Activated CD4-positive, alpha-beta T cell treated with anti-CD3 and anti-CD28 coated beads, Interleukin-2, amount 50 U/mL, for 16 hours (primary cell): ENCODE measurements at places on chromosomes 1 and 21.

DNA sequence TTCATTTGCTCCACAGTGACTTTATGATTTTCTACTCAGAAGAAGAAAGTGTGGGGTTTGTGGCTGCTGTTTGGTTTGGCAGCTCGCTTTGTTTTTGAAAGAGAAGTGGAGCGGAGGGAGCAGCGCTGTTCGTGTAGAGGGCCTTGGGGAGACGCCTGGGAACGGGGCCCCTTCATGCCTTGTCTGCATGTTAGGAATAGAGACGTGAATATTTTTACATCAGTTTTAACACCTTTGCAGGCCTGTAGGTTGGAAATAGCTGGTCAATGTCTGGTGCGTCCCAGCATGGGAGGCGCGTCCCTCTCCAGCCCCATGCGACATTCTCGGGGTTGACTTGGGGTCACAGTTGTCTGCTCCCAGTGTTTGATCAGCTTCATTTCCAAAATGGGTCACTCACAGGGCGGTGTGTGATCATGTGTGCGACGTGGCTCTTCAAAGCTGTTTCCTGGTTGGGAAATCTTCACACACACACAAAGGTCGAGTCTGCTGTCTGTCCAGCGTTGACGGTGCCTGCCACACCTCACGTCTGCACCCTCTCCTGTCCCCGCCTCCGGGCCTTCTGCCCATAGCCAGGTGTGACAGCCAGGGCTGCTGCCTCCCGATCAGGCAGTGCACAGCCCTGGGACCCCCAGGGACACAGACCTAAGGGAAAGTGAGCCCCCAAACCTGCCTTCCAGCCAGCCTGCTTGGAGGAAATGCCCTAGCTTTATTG lies 149.2 kb downstream of the PSMG1 start:
- DNase-seq, result no peak

- DNase-seq, result no peak
Measured at GRCh38 chr1:29325675-29326074, 89.4 kb downstream of the PTPRU start.

DNA sequence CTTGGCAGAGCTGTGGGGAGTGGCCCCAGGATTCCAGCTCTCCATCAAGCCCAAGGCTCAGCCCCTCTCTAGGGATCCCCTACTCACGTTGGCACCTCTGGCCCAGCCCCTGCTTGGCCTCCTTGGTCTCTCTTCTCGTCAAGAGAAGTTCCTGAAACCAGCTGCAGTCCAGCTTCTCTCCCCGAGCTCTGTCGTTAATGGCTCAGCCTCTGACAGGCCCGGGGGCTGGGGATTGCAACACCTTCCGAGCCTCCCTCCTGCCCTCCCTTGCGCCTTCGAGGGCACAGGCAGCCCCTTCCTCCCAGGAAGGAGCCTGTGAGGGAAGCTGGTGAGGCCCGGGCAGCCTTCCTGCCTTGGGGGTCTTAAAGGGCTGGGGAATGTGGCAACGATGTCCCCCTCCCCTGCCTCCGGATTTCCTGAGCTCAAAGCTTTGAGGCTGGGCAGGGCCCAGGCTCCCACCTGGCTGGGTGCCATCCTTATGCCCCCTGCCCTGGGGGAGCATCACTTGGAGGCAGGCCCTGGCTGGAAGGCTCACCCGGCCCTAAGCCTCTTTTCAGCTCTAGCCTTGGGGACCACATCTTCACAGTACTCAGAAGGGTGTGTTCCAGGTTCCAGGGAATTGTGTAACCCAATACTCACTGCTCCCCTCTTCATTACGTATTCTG lies at the start of gene CSF3R:
CSF3R (minus strand) TSS at position 190 of the 665 bp plus-strand sequence. CDS start 3,417 bp downstream, outside the sequence.
- DNase-seq, result no peak

- no peak for DNase-seq
Measured at GRCh38 chr21:25925936-25926335, 191.2 kb downstream of the GABPA start.

DNA sequence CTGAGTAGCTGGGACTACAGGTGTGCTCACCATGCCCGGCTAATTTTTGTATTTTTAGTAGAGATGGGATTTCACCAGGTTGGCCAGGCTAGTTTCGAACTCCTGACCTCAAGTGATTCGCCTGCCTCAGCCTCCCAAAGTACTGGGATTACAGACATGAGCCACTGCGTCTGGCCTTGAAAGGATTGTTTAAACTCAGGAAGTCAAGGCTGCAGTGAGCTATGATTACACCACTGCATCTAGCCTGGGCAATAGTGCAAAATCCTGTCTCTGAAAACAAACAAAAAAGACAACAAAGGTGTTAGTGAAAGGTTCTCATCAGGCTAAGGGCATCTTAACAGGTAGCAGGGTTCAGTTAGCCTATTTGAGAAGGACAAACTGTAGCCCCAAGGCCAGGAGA lies 14.2 kb upstream of the ZNF496 start:
- DNase-seq, result no peak

DNA sequence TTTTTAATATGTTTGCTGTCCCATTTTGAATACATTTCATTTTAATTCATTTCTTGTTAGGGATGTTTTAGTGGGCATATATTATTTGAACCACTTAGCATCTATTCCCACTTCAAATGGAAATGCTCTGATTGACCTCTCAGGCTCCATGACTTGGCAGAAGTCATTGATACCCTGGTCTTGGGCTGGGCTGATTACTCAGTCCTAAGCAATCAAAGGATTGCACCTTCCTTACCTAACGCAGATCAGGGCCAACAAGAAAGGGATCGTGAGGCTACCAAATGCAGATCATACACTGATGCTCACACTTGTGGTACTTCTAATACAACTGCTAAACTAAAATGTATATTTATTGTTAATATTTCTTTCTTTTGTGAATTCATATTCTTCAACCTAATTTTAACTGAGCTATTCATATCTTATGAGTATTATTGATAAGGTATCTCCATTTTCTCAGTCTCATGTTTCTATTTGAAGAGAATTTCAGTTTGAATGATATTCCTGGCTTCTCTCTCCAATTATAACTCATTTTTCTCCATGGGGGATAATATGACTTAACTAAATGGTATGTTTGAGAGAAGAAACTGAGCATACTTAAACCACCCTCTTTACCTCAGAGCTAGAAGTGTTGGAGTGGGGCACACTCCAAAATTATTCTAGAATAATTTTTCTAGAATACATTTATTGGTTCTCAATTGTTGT lies 615.5 kb upstream of the ADAMTS5 start:
- no peak for DNase-seq

DNA sequence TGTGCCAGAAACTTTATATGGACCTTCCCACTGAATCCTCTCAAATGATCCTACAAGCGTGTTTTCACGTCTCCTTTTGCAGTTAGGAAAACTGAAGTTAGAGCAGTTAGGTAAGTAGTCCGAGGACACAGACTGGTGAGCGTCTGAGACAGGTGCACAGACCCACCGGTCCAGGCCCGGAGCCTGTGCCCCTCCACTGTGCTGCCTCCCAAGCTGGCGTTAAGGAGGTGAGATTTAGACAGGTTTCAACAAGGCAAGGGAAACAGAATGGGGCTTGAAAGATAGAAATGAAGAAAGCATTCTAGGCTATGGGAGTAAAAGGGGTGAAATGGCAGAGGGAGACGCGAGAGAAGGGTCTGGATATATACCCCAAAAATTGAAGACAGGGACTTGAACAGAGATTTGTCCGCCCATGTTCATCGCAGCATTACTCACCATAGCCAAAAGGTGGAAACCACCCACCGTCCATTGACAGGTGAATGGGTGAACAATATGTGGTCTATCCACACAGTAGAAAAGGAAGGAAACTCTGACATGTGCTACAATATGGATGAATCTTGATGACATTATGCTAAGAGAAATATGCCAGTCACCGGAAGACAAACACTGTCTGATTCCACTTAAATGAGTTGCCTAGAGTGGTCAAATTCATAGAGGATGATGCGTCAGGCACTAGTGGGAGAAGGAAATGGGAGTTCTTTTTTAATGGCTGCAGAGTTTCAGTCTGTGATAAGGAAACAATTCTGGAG lies 15.7 kb upstream of the PKP1 start:
- no peak for DNase-seq

DNA sequence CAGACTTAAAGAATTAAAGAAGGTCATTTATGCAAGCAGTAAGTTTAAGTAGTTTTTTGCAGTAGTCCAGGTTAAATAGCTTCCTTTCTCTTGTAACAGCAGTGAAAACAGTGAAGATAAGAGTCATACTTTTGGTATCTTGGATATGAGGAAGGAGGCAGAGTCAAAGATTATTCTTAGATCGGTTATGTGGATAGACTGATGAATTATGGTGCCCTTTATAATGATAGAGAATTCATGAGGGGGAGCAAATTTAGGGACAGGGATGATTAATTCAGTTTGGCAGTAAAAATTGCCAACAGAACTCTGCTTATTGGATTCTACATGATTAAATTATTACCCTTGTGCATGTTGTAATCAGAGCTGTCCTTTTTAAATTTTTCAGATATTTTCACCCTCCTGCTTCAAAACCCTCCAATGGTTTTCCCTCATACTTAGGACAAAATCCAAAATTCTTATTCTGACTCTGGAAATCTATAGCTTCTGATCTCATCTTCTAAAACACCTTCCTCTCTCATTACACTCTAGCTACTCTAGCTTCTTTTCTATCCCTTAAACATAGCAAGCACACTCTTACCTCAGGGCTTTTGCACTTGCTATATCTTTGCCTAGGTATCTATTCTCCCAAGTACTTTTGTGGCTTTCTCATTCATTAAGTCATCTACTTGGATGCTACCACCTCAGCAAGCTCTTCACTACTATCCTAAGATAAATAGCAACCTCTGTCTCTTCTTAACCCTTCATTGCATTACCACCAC lies 79.8 kb downstream of the PKN2 start:
- DNase-seq, result no peak

- peak; percentile 54 for DNase-seq
Measured at GRCh38 chr1:169326956-169327268, 40.7 kb downstream of the NME7 start.

GRCh38 chr1:35269201-35269988 lies 886 bp downstream of the ZMYM4 start:
- no peak for DNase-seq

- no peak for DNase-seq
Measured at GRCh38 chr1:100499194-100499811, 38.6 kb upstream of the GPR88 start.

GRCh38 chr1:214019499-214019898 lies 31.7 kb downstream of the PROX1 start:
- DNase-seq, result no peak

GRCh38 chr1:230090194-230090711 lies 23.2 kb downstream of the GALNT2 start:
- no peak for DNase-seq

DNA sequence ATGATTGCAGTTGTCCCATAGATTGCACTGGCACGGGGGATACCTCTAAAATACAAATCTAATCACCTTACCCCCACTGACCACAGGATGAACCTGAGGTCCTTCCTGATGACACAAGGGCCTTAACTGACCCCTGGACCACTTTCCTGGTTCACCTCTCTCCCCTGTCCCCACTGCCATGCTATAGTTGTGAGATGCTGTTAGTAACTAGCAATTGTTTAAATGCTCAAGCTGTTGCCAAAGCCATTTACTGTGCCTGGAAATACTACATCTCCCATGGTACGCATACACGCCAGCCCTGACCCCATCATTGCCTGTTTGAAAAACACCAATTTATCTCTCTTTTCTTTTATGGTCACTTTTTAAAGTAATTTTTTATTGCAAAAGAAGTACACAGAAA lies 29.1 kb upstream of the RGS8 start:
- no peak for DNase-seq

- DNase-seq, result no peak
Measured at GRCh38 chr1:81915937-81916336, 115.2 kb downstream of the ADGRL2 start.

DNA sequence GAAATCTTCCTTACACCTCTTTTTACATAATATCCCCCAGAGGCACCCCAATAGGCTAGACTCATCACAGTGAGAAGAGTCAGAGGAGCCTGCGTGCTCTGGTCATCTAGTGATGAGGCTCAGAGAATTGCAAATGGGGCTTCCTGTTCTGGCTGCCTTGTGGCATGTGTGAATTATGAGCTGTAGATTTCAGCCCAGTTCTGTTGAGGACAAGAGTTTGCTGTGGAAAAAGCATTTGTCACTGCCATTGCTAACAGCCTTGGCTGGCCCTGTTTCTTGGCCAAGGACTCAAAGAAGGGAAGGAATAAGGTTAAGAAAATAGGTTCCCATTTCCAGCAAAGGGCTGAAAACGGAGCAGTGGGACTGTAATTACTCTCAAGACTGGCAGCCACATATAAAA lies 30.7 kb downstream of the MRAP start:
- DNase-seq, result no peak

- peak; percentile 17 for DNase-seq
Measured at GRCh38 chr1:243831463-243831862, 18.6 kb downstream of the AKT3 start.

GRCh38 chr1:231702804-231703203 lies 76.2 kb downstream of the DISC1 start:
- DNase-seq, result no peak

DNA sequence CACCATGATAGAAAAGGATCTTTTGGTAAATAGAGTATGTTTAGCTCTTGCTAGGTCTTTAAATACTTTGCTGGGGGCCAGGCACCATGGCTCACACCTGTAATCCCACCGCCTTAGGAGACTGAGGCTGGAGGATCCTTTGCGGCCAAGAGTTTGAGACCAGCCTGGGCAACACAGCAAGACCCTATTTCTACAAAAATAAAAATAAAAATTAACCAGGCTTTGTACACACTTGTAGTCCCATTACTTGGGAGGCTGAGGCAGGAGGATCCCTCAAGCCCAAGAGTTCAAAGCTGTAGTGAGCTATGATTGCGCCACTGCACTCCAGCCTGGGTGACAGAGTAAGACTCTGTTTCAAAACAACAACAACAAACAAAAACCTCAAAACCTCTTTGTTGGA lies 1.1 kb upstream of the KCNE2 start:
- DNase-seq, result no peak

DNA sequence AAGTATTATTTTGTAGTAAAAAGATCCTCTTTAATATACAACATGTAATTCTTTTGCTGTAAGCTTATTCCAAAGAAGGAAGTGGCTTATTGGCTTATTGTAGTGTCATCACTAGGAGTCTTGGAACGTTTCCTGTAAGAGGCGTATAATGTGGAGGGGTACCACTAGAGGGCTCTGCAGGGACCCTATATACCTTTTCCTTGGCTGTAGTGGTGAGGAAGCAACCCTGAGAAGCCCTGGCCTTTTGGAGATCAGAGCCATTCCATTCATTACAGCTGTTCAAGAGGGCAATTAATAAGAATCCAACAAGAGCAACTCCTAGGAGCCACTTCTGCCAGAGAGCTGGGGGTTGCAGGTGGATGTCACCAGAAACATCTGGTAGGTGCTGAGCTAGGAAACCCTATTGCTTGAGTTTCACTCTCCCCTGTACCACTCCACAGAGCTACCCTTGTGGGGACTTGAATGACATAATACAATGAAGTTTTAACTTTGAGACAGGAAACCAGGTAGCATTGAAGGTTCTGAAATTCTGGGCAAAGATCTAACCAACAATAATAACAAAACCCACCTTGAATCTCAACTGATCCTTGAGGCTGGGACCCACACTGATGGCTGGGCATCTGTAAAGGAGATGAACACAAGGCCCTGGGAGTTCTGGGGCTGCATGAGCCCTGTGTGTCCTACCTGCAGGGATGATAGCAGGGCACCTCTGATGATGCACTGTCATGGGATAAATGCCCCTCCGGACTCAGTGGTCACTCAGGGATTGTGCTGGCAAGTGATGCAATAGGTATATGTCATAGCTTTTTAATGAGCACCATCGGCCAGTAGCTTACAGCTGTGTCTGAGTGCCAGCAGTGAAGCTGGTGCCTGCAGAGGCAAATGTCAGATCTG lies 160.2 kb upstream of the COA6 start:
- DNase-seq, result peak; percentile 61
